ENCODE measurements at places on chromosomes 5 and 9. TPM values are rescaled to one million over a fixed set of nuclear protein-coding genes. Genes with fewer than 3 reads are reported as not detected.

GRCh38 chr9:132166599-132166998, 4.7 kb downstream of the NTNG2 start:
- peaks cover 12% of the 10 kb centered on the region for H3K4me1 ChIP-seq
- H3K36me3 ChIP-seq = no peaks in the 10 kb centered on the region
- DNase-seq = no peak
- no peak overlapping the region for H3K4me3 ChIP-seq

CDO1 gene
- total RNA-seq = 10.4 TPM

DND1 gene
- total RNA-seq = 4.9 TPM

GRCh38 chr5:32042551-32042961, 131.6 kb downstream of the GOLPH3 start:
- H3K4me1 ChIP-seq = no peaks in the 10 kb centered on the region
- H3K27ac ChIP-seq = no peak overlapping the region
- H3K36me3 ChIP-seq = no peaks in the 10 kb centered on the region
- H3K27me3 ChIP-seq = no peaks in the 10 kb centered on the region
- no peak for DNase-seq

GRCh38 chr9:12930906-12931305, 156.1 kb downstream of the LURAP1L start:
- H3K4me3 ChIP-seq = no peak overlapping the region
- no peaks in the 10 kb centered on the region for H3K4me1 ChIP-seq
- H3K27me3 ChIP-seq = no peaks in the 10 kb centered on the region
- no peak overlapping the region for H3K27ac ChIP-seq
- no peak for DNase-seq

DNA sequence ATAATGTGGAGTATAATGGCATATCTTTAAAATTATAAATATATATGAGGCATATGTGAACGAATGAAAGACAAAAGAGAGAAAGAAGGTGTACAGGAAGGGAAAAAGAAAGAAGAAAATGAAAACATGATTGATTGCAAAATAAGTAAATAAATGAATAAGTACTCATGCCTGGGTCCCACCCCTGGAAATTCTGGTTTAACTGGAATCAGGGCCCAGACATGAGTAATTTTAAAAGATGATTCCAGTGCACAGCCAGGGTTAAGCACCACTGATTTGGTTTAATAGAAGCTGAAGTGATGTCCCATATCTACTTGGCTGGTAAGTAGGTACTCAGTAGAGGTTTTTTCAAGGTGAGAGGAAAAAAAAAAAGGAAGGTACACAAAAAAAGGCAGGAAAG, 34.0 kb upstream of the HOMER1 start:
- no peak overlapping the region for H3K4me3 ChIP-seq
- no peak overlapping the region for H3K27ac ChIP-seq
- no peaks in the 10 kb centered on the region for H3K4me1 ChIP-seq

CCL19 gene
- not detected for total RNA-seq

- H3K4me1 ChIP-seq = no peaks in the 10 kb centered on the region
- no peaks in the 10 kb centered on the region for H3K27me3 ChIP-seq
- H3K36me3 ChIP-seq = no peaks in the 10 kb centered on the region
- H3K27ac ChIP-seq = no peak overlapping the region
Measured at GRCh38 chr5:143554918-143555477, 151.5 kb upstream of the NR3C1 start.

PCDHB3 gene
- 0.64 TPM for total RNA-seq

DNA sequence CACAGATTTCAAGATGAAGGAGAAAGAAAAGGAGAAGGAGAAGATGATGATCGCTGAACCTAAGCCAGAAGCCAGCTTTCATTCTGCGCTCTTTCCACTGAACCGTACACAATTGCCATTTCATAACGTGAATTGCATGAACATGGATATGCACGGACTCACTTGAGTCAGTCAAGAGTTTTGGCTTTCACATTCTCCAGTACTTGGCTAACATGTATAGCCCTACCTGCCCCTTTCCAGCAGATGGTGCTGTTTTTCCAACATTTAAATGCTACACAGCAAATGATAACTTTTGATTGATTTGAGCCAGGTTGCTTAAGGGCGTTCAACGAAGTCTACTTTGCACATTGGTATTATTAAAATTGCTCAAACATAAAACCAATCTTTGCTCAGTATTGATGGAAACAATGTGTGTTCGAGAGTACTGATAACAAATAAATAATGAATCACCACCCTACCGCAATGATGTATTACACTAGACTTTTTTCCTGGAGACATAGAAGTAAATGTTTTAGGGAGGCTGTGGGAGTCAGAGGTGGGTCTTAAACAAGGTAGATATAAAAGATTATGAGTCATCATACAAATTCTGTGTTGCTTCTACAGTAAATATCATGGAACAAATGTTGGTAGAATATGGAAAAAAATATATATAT, 196.4 kb downstream of the TRPM3 start:
- H3K36me3 ChIP-seq = no peaks in the 10 kb centered on the region
- peak; percentile 27 for DNase-seq
- no peaks in the 10 kb centered on the region for H3K27me3 ChIP-seq
- H3K4me3 ChIP-seq = no peak overlapping the region
- no peak overlapping the region for H3K27ac ChIP-seq
